T-helper 1 cell (primary cell): ENCODE measurements at places on chromosomes 4 and X.

- DNase-seq = no peak
These were observed 46.4 kb downstream of the FAM53A start for GRCh38 chr4:1637580-1638271.

DNA sequence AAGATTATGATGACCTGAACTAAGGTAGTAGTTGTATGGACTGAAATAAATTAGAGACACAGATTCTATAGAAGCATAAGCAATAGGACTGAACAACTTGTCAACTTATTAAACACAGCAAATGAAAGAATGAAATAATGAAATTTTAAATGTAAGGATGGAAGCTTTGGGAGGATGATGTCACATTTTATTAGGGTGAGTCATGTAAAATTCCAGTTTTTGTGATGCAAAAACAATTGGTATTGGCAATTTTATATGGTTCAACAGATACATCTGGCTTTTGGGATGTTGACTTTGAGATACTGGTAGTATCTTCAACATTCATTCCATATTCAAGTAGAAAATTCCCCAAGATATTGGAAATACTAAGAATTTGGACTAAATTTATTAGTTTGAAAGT is 72.7 kb upstream of the IL15 start:
- DNase-seq = no peak

- DNase-seq = no peak
These were observed 7.1 kb downstream of the CLOCK start for GRCh38 chr4:55539658-55540057.

GRCh38 chr4:105061136-105061696 is 85.5 kb upstream of the TET2 start:
- DNase-seq = no peak

DNA sequence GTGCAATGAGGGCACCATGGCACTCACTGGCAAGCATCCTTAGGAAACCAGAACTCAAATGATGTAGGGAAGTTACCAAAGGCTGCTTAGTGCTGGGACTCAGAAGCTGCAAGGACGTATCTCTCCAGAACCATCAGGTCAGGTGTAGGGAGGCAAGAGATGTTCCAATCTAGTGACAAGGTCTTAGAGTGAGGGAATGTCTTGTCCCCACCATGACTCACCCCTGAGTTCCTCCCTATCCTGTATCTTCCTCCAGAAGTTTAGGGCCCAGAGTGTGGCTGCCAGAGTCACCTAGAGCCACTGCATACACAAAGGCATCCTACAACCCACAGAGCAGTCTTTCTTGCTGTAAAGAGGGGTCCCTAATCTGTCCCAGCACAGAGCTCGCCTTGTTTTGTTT is 14.1 kb upstream of the IRAK1 start:
- no peak for DNase-seq

- DNase-seq = no peak
These were observed 4.0 kb downstream of the NUDT10 start for GRCh38 chrX:51336584-51336983.

- no peak for DNase-seq
These were observed 94.5 kb downstream of the CASK start for GRCh38 chrX:41828826-41829225.

DNA sequence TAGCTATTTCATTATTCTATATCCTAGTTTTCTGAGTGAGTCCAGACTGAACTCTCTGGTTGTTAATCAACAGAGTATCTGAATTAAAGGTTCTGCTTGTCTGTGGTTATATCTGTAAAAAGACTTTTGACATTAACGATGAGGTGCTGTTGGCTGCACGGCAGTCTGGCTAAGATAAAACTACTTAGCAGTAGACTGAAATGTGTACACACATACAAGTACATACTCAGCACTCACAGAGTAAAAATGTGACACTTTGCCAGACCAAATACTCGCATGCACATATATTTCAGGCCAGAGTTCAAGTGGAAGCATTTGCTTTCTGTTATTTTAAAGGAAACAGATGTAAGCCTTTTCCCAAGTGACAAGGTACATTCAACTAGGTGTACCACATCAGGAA is 80.5 kb downstream of the PRDM5 start:
- no peak for DNase-seq

- no peak for DNase-seq
These were observed 48.2 kb upstream of the KLF3 start for GRCh38 chr4:38615847-38616246.

DNA sequence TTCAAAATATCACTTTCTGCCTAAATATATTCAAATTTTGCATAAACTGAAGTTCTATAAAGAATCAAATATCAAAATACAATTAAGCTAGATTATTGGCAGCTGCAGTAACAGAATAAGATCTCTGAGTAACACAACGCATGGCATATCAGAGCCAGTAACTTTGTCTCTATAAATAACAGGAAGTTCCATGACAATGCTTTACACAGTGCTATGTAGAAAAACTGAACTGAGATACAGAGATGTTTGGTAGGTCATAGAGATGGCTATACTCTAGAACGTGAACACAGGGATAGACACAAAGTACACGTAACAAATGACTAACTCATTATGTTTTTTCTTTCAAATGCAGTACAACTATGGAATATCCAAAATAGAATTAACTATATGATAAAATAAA is 18.2 kb downstream of the UBE2D3 start:
- no peak for DNase-seq

DNA sequence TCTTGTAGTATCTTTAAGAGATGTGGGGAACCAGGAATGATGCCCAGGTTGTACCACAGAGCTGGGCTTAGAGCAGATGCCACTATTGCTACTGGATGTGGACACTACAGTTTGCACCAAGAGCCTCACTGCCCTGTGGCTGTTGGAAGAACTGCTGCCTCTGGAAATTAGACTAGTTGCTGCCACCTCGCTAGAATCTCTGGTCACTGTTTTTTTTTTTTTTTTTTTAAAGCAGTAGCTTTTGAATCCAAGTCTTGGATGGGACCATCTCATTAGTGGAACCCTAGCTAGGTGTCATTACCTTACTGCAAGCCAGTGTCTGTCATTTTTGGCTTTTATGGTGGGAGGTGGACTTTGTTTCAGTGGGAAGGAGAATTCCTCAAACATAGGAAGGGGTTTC is 105.5 kb downstream of the ARHGAP10 start:
- no peak for DNase-seq

DNA sequence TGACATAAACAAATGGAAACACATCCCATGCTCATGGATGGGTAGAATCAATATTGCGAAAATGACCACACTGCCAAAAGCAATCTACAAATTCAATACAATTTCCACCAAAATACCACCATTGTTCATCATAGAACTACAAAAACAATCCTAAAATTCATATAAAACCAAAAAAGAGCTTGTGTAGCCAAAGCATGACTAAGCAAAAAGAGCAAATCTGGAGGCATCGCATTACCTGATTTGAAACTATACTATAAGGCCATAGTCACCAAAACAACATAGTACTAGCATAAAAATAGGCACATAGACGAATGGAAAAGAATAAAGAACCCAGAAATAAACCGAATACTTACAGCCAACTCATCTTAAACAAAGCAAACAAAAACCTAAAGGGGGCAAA is 342.8 kb upstream of the AGA start:
- no peak for DNase-seq

- no peak for DNase-seq
These were observed 49.4 kb upstream of the GUCY1A1 start for GRCh38 chr4:155617296-155617695.

GRCh38 chr4:159052315-159052714 is 50.6 kb upstream of the RAPGEF2 start:
- no peak for DNase-seq

DNA sequence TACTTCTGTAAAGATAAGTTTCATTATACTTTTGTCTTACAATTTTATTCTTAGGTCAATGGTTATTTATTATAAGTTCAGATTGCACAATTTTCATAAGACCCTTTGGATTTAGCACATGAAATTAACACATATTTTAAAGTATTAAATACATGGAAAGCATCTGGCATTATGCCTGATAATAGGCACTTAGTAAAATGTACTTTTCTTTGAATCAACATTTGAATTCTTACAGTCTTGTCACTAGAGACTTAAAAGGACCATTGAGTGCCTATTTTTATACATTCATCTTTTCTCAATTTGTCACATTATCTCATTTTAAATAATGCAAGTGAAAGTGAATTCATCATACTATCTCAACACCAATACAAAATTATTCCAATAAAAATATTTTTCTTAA is 23.0 kb downstream of the NIPAL1 start:
- DNase-seq = no peak

GRCh38 chr4:80446664-80447063 is 111.1 kb downstream of the CFAP299 start:
- no peak for DNase-seq

- DNase-seq = no peak
These were observed 80.7 kb upstream of the PSAPL1 start for GRCh38 chr4:7515390-7515902.

- no peak for DNase-seq
These were observed 305.4 kb upstream of the F9 start for GRCh38 chrX:139224953-139225665.

GRCh38 chr4:183541010-183541751 is 36.3 kb downstream of the ING2 start:
- DNase-seq = no peak
